ENCODE measurements at places on chromosomes 7 and 10.

DNA sequence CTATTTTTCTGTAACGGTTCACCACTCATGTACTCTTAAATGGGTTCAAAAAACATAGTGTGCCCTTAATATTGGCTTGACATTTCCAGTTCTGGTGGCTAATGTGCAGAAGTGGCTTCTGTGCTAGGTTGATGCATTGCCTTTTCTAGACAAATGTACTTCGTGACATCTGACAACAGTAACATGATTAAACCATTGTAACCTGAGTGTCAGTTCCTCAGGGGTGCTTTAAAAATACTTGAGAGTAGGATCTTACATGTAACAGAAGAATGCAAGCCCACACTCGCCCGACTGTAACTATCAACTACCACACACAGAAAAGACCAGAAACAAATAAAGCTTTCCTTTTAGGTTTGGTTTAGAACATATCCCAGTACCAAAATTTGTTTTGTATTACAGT, 393.4 kb upstream of the NFE2L3 start:
- no peak for DNase-seq

GRCh38 chr10:8315619-8316021, 261.1 kb downstream of the GATA3 start:
- no peak for DNase-seq

- no peak for DNase-seq
These were observed 99.1 kb downstream of the PLCE1 start for GRCh38 chr10:94092848-94093247.

- DNase-seq: no peak
These were observed 126.2 kb upstream of the FEZF1 start for GRCh38 chr7:122430710-122431109.

- DNase-seq: no peak
These were observed 17.2 kb downstream of the PPP3CB start for GRCh38 chr10:73478636-73479035.

- no peak for DNase-seq
These were observed 10.3 kb upstream of the WDR86 start for GRCh38 chr7:151420144-151420543.

GRCh38 chr10:71213127-71213621, 804 bp downstream of the UNC5B start:
- no peak for DNase-seq

GRCh38 chr7:49089717-49090116, 165.4 kb downstream of the CDC14C start:
- DNase-seq: no peak

DNA sequence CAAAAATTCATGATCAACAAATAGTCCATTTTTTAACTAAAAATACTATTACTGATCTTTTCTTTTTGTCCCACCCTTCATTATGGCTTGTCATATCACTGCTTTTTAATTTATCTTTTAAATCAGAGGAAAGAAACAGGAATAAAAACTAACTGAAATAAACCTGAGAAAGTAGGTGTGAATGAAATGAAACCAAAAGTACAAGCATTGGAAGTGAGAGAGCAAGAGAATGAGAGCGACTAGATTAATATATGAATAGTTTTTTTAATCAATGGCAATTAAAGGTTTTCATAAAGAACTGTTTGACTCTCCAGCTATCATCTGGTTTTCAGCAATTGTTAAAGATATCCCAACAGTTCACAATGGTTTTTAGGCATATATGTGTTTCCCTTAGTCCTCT, 137.8 kb downstream of the SPAG6 start:
- no peak for DNase-seq

GRCh38 chr10:12792889-12793556, 208.5 kb downstream of the CCDC3 start:
- DNase-seq: no peak

DNA sequence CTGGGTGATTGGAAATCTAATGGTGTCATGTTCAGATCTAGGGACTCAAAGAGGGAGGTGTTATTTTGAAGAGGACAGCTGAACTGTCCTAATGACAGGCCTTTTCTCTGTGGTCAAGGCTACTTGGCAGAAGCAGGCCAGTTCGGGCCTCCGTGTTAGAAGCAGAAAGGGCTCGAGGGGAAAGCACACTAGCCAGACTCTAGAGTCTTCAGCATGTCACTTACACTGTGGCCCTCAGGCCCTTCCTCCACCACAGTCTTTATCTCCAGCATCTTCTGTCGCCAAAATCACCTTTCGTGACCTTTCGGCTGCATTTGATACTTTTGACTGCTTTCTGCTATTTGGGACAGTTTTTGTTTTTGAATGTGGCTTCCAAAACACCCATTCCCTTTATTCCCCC, 123.3 kb downstream of the CNNM2 start:
- no peak for DNase-seq

GRCh38 chr7:155532792-155533119, 13.6 kb downstream of the CNPY1 start:
- DNase-seq: no peak

GRCh38 chr10:102645388-102645740, 1.1 kb downstream of the TRIM8 start:
- no peak for DNase-seq

GRCh38 chr7:80681272-80681885, 42.9 kb downstream of the CD36 start:
- DNase-seq: peak; percentile 50

- DNase-seq: no peak
These were observed 29.0 kb upstream of the IL6 start for GRCh38 chr7:22697876-22698606.

DNA sequence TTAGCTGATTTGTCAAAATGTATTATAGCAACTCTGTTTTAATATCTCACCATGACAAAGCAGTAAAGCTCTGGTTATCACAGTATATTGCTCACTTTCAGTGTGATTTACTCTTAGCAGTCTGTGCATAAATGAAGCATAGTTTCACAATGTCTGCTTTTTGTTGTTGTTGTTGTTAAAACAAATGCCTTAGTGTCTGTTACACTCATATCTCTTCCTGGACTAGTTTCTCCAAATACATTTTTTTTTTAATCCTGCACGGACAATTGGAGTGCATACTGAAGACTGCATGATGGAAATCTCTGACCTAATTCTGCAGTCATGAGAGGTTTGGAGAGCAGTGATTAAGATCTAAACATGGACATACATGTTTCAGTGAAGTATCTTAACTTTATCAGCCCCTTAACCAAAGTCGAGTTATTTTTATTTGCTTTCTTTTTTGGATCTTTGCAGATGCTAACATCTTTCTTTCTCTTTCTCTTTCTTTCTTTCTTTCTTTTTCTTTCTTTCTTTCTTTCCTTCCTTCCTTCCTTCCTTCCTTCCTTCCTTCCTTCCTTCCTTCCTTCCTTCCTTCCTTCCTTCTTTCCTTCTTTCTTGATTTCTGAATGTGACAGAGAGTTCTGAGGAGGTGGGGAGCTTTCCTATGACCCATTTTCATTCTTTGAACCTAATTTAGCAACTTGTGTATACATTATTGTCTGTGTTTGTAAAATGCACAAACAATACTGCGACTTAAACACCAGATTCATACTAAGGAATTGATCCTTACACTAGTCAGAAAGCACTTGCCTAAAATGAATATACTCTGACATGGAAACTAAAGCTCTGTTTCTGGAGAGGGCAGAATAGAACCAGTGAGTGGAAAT, 161.5 kb upstream of the AGR3 start:
- no peak for DNase-seq

GRCh38 chr10:13822490-13822889, 235.7 kb downstream of the PRPF18 start:
- DNase-seq: no peak

DNA sequence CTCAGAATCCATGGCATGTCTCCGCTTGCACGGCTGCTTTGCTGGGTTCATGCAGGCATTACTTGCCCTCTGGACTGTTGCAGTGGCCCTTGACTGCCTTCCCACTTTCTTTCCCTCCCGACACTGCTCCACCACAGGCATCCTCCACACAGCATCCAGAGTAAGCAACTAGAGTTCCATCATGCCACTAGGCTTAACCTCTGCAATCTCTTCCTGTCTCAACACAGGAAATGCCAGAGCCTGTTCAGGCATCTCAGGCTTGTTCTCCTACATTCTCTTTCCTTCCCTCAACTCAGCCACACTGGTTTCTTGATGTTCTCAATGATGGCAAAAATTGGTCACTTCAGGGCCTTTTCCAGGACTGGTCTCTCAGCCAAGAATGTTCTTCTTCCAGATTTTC, 284.5 kb upstream of the KLF6 start:
- DNase-seq: no peak

DNA sequence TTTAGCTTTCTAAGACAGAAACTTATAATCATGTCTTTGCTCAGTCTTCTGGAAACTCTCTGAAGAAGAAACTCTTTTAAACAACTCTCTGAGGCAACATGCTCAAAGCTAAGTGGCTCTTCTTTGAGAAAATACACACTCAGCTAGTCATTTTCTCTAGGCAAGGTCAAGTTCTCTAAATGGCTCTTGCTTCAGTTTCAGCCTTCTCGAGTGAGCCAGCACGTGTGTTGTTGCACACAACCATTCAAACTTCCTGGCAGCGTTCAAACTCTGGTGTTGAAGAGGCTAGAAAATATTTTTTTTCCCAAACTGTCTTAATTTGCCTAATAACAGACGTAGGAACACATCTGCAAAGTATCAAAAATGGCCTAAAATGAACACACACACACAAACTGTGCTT, 129.1 kb downstream of the THSD7A start:
- DNase-seq: no peak

DNA sequence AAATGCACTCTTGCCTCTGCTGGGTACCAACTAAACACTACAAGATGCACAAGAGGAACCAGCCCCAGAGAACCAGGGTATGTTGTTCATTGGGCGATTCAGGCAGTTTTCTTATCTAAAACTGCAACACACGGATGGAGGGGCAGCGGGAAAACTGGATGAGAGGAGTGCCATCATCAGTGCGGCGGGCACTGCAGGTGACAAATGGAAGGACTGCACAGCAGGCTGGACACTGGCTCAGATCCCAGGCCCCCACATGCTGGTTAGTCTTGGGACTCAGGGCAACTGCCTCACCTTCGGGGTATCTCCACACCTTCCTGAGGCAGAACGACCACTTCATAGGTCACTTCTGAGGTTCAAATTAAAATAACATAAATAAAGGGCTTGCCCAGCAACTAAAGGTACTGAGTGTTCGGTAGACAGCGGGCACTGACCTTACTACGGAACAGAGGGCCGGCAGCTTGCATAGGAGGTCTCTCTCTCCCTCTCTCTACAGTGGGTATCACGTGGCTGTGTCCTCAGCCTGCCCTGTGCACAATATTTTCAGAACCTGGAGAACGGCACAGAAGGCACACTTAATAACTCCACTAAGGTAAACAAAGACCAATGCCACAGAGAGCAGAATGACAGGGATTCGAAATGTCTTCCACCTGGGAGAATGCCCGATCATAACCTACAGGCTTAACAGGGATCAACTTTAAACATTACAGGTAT, 72.1 kb downstream of the GRB10 start:
- DNase-seq: no peak

- no peak for DNase-seq
These were observed 138.6 kb downstream of the NRF1 start for GRCh38 chr7:129750091-129750490.

GRCh38 chr10:30775779-30776591, 146.4 kb upstream of the LYZL2 start:
- no peak for DNase-seq

DNA sequence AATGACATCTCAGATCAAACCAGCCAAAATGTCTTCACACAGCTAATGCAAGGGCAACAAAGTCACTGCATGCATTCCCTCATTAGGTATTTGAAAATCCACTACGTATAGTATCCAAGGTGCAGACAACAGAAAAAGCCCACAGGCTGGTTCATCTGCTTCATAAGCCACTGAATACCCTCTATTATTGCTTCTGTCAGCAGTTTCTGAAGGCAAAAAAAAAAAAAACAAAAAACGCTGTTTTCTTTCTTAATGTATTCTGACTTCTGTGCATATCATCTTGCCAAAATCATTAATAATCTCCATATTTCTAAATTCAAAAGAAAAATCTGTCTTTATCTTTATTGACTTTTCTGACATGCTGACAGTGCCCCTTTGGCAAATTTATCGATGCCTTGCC, 13.4 kb downstream of the CPVL start:
- DNase-seq: no peak

DNA sequence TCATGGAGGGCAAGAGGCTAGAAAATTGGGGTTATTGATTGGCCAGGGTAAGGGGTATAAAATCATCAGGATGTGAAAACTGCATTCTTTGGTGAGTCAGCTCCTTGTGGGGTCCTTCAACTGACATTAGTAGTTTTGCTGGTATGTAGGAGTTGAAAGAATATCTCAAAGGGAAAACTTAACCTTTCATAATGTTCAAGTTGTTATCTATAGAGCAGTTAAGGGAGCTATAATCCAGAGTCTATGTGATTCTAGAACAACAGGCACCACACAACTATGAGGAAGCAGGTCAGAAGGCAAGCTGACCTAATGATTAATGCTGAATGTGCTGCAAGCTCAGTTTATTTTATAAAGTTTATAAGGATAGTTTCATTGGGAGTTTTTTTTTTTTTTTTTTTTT, 13.7 kb downstream of the PRPS1L1 start:
- no peak for DNase-seq

GRCh38 chr10:23469596-23470237, 30.8 kb downstream of the OTUD1 start:
- DNase-seq: no peak

GRCh38 chr7:117119192-117119924, 166.1 kb downstream of the ST7 start:
- peak; percentile 51 for DNase-seq

DNA sequence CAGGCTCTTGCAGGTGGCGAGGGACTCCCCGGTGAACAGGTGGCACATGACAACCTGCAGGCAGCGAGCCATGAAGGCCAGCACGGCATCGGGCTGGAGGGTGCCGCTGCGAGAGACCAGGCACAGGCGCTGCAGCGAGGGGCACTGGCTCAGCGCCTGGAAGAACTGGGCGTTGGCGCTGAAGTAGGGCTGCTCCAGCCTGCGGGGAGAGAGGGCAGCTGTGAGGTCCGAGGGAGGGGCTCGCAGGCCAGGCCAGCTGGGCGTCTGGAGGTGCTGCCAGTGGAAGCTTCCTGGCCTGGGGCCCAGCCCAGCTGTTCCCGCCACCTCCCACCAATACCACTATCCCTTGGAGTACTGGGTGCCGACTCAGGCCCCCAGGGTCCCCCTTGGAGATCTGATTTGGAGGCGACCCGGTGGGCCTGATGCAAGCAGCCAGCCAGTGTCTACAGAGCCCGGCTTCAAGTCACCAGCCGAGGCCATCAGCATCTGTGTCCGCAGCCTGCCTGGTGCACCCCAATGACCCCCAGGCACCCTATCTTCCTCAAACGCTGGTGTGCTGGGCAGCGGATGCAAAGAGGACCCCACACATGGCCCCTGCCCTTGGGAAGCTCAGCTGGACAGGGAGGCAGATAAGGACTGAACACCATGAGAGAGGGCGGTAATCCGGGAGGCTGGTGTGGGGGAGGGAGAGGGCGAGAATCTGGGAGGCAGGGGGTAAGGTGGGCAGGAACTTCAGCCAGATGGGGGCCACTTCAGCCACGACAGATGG, 67.8 kb upstream of the TNRC18 start:
- DNase-seq: no peak

DNA sequence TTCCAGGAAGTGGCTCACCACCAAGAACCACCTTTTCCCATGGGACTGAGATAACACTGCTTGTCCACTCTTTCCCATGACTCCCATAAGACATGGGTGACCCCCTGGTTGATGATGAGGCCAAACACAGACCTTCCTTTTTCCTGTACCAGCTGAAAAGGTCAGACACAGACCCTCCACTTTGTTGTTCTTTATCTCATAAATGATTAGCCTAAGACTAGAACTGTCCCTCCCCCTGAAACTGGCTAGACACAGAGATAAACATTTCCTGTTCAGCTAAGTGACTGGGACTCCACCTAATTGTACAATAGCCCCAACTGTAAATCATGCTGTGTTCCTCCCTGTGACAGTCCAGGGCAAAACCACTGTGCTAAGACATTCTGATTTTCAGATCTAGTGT, 8.2 kb upstream of the NRG3 start:
- DNase-seq: no peak
